NT2/D1 (cell line): ENCODE measurements at places on chromosomes 7 and 10.
A peak's percentile ranks its signal among the peaks of the same experiment; 100 is the strongest.

GRCh38 chr10:74419958-74420375 is 268.9 kb downstream of the ADK start:
- DNase-seq, result no peak

- DNase-seq, result no peak
Observed at GRCh38 chr10:126207851-126208250, 180.4 kb downstream of the ADAM12 start.

DNA sequence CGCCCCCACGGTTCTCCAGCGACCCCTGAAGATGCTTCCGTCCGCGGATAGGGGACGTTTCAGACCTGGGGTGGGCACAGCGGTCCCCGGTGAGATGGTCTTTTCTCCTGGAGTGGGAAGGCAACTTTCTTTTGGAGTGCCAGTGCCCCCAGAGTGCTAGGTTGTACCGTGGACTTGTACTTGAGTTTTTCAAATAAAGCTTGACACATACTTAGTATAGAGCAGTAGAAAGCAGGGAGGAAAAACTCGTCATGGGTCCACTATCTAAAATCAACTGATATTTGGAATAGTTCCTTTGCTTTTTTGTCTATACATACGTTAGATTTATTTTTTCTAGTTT is 28.4 kb downstream of the RBM20 start:
- no peak for DNase-seq

DNA sequence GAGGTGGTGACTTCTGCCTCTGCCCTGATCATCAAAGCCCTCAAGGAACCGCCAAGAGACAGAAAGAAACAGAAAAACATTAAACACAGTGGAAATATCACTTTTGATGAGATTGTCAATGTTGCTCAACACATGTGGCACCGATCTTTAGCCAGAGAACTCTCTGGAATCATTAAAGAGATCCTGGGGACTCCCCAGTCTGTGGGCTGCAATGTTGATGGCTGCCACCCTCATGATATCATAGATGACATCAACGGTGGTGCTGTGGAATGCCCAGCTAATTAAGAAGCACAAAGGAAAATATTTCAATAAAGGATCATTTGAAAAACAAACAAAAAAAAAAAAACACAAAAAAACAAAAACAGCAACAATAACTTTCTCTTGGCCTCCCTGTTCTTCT is 59.5 kb upstream of the TOMM7 start:
- no peak for DNase-seq

DNA sequence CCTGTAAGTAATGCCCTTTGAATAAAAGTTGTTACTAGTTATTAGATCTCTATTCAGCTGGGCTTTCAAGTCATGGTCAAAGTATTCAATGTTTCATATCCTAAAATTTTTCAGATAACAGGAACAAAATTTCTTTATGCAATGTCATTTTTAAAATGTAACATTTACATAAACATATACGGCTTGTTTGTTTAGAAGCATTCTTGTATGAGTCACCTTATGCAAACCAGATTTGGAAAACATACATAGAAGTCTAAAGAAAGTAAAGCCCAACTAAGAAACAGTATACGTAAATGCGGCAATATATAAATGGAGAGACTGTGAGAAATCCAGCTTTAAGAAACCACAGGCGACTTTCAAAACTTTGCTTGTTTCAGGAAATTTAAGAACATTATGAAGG is 10.5 kb downstream of the TMEM168 start:
- DNase-seq, result no peak

- no peak for DNase-seq
Observed at GRCh38 chr7:141737118-141737835, 881 bp upstream of the SSBP1 start.

GRCh38 chr10:97733256-97733655 is 3.7 kb upstream of the ZFYVE27 start:
- no peak for DNase-seq

- DNase-seq, result no peak
Observed at GRCh38 chr10:96097865-96098264, 32.2 kb upstream of the ZNF518A start.

- peak; percentile 56 for DNase-seq
Observed at GRCh38 chr10:84613336-84614021, 285.1 kb downstream of the CCSER2 start.

- no peak for DNase-seq
Observed at GRCh38 chr10:92381543-92381954, 90.6 kb downstream of the MARCHF5 start.

DNA sequence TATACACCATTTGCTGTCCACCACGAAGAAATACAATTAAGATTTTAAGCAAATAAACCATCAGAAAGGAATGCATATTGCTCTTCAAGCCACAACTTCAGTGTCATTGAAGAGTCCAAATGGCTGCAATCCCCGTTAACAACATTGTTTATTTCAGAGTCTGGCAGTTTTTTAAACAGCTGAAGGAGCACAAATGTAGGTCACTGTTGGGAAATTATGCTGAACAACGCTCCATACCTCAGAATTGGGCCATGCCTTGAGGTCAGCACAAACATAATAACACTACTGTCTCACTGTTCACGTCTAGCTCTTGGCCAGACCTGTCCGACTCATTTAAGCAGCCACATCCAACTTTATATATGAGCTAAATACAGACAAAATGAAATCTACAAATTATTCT is 453.9 kb upstream of the GHITM start:
- DNase-seq, result no peak

GRCh38 chr7:30148951-30149459 is 14.2 kb downstream of the MTURN start:
- no peak for DNase-seq

GRCh38 chr10:24849051-24849450 is 103.4 kb downstream of the PRTFDC1 start:
- DNase-seq, result no peak

DNA sequence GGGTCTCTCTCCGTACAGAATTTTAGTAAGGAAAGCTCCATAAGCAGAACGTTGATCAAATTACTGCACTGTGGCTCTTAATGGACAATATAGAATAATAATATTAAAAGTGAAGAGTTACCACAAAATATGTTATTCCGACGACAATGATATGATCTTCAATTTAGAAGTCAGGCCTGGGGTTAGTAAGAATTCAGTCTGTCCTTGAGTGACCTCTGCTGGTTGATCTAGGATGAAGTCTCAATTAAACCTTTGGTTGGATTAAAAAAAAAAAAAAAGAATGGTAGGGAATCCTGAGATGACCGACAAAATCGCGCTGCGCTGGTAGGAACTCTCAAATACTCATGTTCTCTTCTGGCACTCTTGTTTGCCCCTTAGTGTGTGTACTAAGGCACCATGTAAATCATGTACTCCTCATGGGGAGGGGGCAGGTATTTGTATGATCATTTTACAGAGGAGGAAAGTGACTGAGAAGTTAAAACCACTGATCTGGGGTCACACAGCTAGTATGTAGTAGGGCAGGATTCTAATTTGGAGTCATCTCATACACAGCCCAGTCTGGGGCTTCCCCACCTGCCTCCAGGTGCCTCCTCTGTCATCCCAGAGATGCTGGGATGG is 161.3 kb upstream of the NPVF start:
- DNase-seq, result peak; percentile 54

- DNase-seq, result no peak
Observed at GRCh38 chr7:94149789-94150545, 145.8 kb upstream of the BET1 start.

DNA sequence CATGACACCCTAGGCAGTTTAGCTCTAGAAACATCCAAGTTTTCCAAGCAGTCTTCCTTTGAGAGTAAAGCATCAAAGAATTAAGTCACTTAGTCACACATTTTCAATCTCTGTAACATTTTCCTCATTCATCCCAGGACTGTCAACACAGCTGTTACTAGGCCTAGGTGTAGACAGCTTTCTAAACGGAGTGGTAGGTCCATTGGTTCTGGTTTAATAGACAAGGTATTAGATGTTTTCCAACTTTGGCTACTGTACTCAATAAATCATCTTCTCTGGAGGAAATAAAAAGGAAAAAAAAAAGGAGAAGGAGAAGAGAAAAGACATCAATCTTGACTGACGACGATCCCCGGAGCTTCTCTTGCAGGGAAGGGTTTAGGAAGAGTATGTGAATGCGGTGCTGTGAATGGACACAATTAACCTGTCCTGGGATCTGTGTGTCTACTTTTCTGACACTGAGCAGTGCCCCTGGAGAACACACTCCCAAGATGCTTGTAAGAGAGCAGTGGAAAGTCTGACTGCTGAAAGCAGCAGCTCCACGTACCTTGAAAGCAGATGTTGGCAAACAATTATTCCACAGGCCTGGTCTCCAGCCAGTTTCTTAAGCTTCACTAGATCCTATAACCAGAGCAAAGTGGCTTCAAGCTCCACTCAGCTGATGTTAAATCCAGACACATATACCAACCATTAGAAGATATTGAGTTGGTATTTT is 59.1 kb downstream of the CXCL12 start:
- no peak for DNase-seq

DNA sequence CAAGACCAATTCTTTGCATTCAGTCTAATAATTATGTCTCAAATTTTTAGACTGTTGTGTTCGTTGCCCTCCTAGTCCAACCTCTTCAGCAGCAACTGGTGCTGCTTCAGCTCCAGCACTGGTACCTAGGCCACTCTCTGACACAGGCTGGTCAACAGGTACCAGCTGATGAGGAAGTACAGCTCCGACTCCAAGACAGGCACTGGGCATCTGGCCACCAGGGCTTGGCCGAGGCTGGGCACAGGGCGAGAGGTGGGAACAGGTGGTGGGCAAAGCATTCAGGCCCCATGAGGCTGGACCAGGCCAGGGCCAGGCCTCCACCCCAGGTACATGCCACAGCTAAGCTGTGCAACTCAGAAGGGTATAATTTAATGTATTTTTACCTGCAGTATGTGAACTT is 151.5 kb upstream of the AGR3 start:
- no peak for DNase-seq

DNA sequence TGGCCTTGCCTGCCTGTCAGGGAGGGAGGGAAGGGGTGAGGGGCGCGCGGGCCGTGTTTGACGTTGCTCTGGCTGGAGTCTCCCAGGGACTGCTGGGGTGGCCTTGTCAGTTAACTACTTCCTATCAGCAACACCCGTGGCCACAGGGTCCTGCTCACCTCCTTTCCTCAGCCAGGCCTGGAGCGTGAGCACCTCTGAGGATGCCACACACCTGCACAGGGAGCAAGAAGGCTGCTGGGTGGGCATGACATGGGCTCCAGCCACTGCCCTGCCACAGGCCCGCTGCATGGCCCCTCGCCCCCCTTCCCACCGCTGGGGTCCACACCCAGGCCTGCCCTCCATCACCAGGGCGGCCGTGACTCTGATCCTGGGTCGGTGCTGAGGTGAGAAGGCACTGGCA is 212.4 kb downstream of the ELFN1 start:
- no peak for DNase-seq

DNA sequence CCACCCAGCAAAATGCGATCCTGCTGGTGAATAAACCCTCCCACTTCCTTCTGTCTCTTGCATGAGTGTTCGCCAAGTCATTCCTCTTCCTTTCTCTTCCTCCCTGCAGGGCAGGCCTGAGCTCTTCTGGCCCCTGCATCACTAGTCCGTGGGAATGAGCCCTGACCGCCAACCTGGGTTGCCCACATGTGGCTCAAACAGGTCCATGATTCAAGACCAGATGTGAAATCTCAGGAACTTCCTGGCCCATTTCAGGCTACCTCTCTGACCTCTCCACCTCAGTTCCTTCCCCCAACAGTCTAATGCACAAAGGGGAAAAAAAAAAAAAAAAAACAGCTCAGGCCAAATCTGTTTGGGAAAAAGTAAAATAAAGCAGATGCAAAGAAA is 5.4 kb upstream of the YWHAG start:
- DNase-seq, result no peak

DNA sequence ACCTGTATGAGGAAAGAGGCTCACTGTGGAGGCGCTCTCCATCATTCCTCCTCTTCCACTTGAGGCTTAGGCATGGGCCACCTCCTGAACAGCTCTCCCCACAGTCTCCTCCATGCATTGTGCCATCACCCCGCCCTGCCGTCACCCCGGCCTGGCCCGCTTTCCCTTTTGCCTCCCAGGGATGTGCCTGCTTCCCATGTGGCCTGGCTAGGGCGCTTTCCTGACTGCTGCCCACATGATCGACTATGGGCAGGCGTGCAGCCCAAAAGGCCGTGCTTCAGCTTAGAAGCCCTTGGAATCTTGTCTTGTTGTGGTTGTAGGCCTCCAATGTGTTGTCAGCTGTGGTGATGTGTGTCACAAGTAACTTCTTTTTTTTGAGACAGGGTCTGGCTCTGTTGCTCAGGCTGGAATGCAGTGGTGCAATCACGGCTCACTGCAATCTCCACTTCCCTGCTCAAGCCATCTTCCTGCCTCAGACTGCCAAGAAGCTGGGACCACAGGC is 1.8 kb upstream of the ACTR3C start:
- DNase-seq, result no peak
